Gastroesophageal sphincter (tissue), 4 donors: ENCODE measurements at places on chromosomes 2 and 18. TPM values are rescaled to one million over a fixed set of nuclear protein-coding genes. Genes with fewer than 3 reads are reported as not detected.

- H3K4me1 ChIP-seq = no peaks in the 10 kb centered on the region
- no peak for ATAC-seq
- no peak overlapping the region for H3K27ac ChIP-seq
- no peaks in the 10 kb centered on the region for H3K36me3 ChIP-seq
- H3K4me3 ChIP-seq = no peak overlapping the region
Observed at GRCh38 chr2:76684756-76685155, 837.4 kb downstream of the LRRTM4 start.

DNA sequence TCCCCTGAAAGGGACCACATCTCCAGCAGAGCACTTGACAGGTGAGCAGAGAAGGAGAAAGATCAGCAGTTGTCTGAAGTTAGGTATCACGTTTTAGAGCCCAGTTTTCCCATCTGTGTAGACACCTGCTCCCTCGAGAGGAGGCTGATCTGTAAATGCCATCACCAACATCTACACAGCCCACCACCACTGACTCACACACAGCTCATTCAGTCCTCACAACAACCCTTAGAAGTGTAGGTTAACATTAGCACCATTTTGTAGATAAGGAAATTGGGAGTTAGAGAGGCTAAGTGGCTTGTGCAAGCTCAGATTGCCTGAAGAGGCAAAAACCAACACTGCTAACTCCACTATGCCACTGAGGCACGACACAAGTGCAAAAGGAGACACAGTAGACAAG lies 37.2 kb upstream of the STAT1 start:
- peaks cover 29% of the 10 kb centered on the region for H3K4me1 ChIP-seq
- H3K27ac ChIP-seq = peak overlapping the region; percentile 70
- H3K27me3 ChIP-seq = peaks cover 4% of the 10 kb centered on the region
- no peak overlapping the region for H3K4me3 ChIP-seq
- H3K36me3 ChIP-seq = no peaks in the 10 kb centered on the region

Gene ZC3H8
- 6.2 TPM for total RNA-seq

GRCh38 chr2:175432021-175432420 lies 250.5 kb upstream of the ATP5MC3 start:
- H3K4me1 ChIP-seq = no peaks in the 10 kb centered on the region
- ATAC-seq = no peak
- no peak overlapping the region for H3K27ac ChIP-seq
- peaks cover 3% of the 10 kb centered on the region for H3K27me3 ChIP-seq
- H3K36me3 ChIP-seq = no peaks in the 10 kb centered on the region

- no peak overlapping the region for H3K4me3 ChIP-seq
- no peaks in the 10 kb centered on the region for H3K27me3 ChIP-seq
- H3K27ac ChIP-seq = no peak overlapping the region
- ATAC-seq = no peak
- no peaks in the 10 kb centered on the region for H3K36me3 ChIP-seq
Observed at GRCh38 chr2:85104228-85104627, 29.0 kb upstream of the TCF7L1 start.

DNA sequence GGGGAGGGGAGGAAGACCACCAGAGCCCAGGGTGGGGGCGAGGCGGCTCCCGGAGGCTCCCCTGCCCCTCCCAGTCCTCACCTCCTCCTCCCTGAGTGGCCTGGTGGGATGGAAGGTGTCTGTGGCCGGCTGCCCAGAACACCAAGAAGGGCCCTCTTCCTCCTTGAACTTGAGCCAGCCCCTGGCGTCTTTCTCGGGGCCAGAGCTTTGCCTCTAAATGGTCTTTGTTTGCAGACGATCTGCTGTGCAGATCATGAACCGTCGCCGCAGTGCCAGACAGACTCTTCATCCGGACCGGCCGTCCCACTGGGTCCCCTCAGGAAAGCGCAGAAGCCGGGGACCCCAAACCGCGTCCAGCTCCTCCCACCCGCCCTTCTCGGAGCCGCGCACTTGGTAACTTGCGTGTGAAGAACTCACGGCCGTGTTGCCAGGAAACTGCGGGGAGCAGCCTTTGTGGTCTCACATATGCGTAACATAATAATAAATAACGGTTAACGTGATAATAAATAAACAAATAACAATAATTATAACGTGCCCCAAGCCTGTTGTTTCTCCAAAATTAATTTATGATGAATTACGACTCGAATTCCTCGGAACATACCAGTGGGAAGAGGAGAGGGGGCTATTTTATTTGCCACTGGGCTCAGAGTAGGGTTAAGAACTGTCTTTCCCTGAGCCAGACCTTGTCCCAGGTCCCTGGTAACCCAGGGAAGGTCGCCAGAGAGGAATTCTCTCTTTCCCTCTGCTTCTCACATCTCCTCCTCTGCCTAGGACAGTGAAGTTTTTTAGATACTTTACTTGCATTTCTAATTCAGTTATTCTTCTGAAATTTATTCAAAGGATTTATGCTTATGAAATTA lies 41.0 kb downstream of the PTGR3 start:
- H3K27me3 ChIP-seq = no peaks in the 10 kb centered on the region
- H3K4me3 ChIP-seq = peak overlapping the region; percentile 47
- no peaks in the 10 kb centered on the region for H3K36me3 ChIP-seq
- peak overlapping the region; percentile 82 for H3K27ac ChIP-seq
- peaks cover 8% of the 10 kb centered on the region for H3K4me1 ChIP-seq

GRCh38 chr2:241432824-241433448 lies 75.4 kb downstream of the STK25 start:
- ATAC-seq = no peak
- no peak overlapping the region for H3K27ac ChIP-seq
- no peak overlapping the region for H3K4me3 ChIP-seq
- no peaks in the 10 kb centered on the region for H3K27me3 ChIP-seq
- peaks cover 98% of the 10 kb centered on the region for H3K36me3 ChIP-seq

Gene SP140L
- 11.0 TPM for total RNA-seq

DNA sequence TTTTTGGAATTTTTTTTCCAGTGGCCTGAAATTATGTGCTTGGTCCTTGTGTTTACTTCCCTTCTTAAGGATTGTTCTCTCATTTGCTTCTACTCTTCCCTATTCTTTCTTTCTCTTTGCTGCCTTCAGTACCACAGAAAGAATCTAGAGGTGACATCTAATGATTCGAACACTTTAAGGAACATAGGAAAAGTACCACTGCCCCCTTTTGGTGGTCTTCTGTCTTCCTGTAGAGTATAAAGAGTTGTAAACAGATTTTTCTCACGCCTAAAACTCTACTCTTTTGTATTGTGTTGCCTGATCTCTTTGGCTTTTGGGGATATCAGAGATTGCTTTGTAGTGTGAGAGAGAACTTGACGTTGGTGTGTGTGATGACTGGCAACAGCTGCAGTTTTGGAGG lies 7.0 kb upstream of the SCTR start:
- H3K27me3 ChIP-seq = peaks cover 22% of the 10 kb centered on the region
- no peaks in the 10 kb centered on the region for H3K4me1 ChIP-seq
- H3K27ac ChIP-seq = no peak overlapping the region
- no peak for ATAC-seq
- no peak overlapping the region for H3K4me3 ChIP-seq

DNA sequence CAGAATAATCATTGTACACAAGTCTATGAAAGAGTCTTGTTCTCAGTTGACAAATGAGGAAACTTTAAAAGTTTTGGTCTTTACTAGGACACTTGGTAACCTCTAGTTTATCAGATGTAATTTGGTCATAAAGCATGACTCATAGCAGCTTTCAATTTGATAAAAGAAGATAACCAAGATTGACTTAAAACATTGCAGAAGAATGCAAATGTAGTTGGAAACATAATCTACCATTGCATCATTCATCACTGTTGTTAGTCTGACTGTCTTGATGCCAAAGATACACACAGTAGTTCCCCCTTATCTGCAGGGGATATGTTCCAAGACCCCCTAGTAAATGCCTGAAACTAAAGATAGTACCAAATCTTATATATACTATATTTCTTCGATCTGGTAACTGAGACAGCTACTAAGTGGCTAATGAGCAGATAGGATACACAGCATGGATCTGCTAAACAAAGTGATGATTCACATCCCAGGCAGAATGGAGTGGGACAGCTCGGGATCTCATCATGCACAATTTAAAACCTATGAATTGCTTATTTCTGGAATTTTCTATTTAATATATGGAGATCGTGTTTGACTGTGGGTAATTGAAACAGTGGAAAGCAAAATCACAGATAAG lies 131.4 kb upstream of the CCDC68 start:
- H3K36me3 ChIP-seq = no peaks in the 10 kb centered on the region
- no peaks in the 10 kb centered on the region for H3K27me3 ChIP-seq
- H3K4me1 ChIP-seq = no peaks in the 10 kb centered on the region
- ATAC-seq = no peak

DNA sequence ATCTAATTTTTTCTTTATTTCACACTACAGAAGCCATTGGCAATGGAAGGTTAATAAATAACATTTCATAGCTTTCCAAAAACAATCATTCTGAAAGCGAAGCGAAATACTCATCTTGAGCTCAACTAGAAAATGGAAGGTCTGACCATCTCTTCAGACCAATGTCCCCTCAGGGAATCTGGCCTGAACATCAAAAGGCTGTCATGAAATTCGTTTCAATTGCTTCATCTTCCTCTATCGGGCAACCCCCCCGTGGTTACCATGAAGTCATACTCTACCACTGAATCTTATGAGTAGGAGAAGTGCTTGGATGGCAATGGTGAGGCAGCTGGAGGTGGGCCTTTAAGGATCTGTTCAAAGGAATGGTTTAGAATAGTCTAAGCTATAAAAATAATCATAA lies 22.9 kb upstream of the CYTIP start:
- H3K27ac ChIP-seq = no peak overlapping the region
- no peak overlapping the region for H3K4me3 ChIP-seq
- no peaks in the 10 kb centered on the region for H3K27me3 ChIP-seq
- no peaks in the 10 kb centered on the region for H3K4me1 ChIP-seq

GRCh38 chr2:161100211-161100895 lies 59.9 kb upstream of the TANK start:
- no peak overlapping the region for H3K4me3 ChIP-seq
- H3K27ac ChIP-seq = no peak overlapping the region
- ATAC-seq = no peak

Gene SLC5A6
- 14.6 TPM for total RNA-seq

Gene ABHD1
- total RNA-seq = 1.5 TPM

- H3K36me3 ChIP-seq = no peaks in the 10 kb centered on the region
- peaks cover 19% of the 10 kb centered on the region for H3K27me3 ChIP-seq
- no peaks in the 10 kb centered on the region for H3K4me1 ChIP-seq
- H3K27ac ChIP-seq = peak within 1 kb of the TSS; percentile 70
- peak; percentile 92 for ATAC-seq
Observed at GRCh38 chr2:46296840-46297545, at the start of gene EPAS1. Gene EPAS1 (plus strand): TSS chr2:46297407. CDS start chr2:46297912, 505 bp downstream.

DNA sequence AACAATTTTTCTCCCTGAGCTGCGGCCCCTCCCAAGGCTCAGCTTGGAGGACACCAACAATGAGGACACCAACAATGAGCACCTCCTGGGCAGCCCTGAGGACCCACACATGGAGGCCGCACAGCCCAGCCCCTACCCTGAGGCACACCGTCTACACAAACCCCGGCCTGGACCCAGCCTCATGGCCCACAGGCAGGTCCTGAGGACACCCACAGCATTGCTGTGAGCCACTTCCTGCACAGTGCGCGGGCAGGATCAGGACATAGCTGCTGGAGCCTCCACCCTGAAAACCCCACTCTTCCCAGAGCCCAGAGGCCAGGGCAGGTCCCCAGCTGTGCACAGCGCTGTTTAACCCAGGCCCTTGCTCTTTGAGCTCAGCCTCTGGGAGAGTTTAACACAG lies 194.3 kb downstream of the RTP5 start:
- no peak overlapping the region for H3K27ac ChIP-seq
- H3K4me3 ChIP-seq = no peak overlapping the region
- no peaks in the 10 kb centered on the region for H3K4me1 ChIP-seq

DNA sequence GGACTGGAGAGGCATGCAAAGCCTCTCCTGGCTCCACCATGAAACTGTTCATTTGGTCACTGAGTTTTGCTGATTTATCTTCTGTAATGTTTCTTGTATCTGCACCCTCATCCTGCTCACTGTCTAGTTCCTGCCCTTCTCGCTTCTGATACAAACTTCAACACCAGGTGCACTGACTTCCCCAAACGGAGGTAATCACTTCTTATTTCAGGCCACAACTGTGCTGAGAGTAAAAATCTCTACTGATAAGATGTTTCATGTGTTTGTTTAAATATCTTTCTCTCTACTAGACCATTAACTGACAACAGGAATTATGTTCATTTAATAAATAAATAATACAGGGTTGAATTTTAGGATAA lies 10.9 kb upstream of the NT5C1B start:
- peaks cover 21% of the 10 kb centered on the region for H3K4me1 ChIP-seq
- no peak overlapping the region for H3K4me3 ChIP-seq

GRCh38 chr18:8998481-8999217 lies 103.8 kb upstream of the NDUFV2 start:
- H3K36me3 ChIP-seq = no peaks in the 10 kb centered on the region
- no peaks in the 10 kb centered on the region for H3K4me1 ChIP-seq
- H3K4me3 ChIP-seq = no peak overlapping the region
- no peaks in the 10 kb centered on the region for H3K27me3 ChIP-seq
- no peak overlapping the region for H3K27ac ChIP-seq

GRCh38 chr2:181814057-181814491 lies 77.5 kb upstream of the ITPRID2 start:
- peaks cover 18% of the 10 kb centered on the region for H3K4me1 ChIP-seq
- no peak for ATAC-seq
- no peaks in the 10 kb centered on the region for H3K27me3 ChIP-seq
- H3K36me3 ChIP-seq = no peaks in the 10 kb centered on the region

- no peak overlapping the region for H3K27ac ChIP-seq
- H3K4me1 ChIP-seq = peaks cover 17% of the 10 kb centered on the region
Observed at GRCh38 chr2:11569636-11570035, 35.8 kb downstream of the GREB1 start.

Gene DCAF17
- 19.8 TPM for total RNA-seq

Gene UGT1A5
- total RNA-seq = not detected

- no peak for ATAC-seq
- no peak overlapping the region for H3K27ac ChIP-seq
- H3K27me3 ChIP-seq = no peaks in the 10 kb centered on the region
- H3K36me3 ChIP-seq = no peaks in the 10 kb centered on the region
- H3K4me3 ChIP-seq = no peak overlapping the region
- H3K4me1 ChIP-seq = peaks cover 6% of the 10 kb centered on the region
Observed at GRCh38 chr2:200406379-200406778, 99.9 kb downstream of the SPATS2L start.

Gene LHCGR
- total RNA-seq = 1.9 TPM

DNA sequence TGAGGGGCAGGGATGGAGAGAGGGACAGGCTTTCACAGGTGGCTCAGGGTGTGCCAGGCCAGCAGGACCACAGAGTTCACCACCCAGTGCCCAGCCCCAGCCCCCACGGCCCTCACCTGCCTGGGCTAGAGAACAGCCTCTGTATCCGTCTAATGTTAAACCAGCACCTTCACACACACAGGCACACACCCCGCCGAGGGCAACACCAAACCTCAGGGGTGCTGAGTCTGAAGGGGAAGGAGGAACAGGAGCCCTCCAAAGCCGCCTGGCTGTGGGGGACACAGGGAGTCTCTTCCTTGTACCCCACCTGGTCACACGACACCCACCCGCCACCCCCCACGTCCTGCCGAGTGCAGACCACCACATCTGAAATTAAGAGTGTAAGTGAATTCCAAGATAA lies 205.8 kb upstream of the SALL3 start:
- no peak overlapping the region for H3K4me3 ChIP-seq
- H3K27ac ChIP-seq = no peak overlapping the region

Gene DOK6
- 2.8 TPM for total RNA-seq
